ENCODE measurements at places on chromosomes 1 and 21.

DNA sequence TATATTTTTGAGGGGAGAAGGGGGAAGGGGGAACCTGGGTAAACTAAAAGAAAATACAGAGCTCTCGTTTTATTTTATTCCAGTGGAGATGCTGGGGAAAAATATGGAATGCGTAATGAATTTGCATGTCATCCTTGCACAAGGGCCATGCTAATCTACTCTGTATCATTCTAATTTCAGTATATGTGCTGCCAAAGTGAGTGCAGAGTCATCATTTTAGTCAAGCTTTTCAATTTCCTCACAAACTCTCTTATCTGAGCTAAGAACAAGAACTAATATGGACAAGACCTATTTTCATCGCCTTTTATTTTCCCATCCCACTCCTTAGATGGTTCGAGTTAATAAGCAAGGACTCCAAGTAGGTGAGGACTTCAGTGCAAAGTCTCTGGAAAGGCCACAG lies 13.2 kb downstream of the ADORA3 start:
- peaks cover 18% of the 10 kb centered on the region for H3K27me3 ChIP-seq
- H3K4me1 ChIP-seq, result no peaks in the 10 kb centered on the region
- H3K27ac ChIP-seq, result no peak overlapping the region
- no peaks in the 10 kb centered on the region for H3K36me3 ChIP-seq
- no peak overlapping the region for H3K4me3 ChIP-seq

- no peaks in the 10 kb centered on the region for H3K36me3 ChIP-seq
- no peak overlapping the region for H3K27ac ChIP-seq
- no peak for DNase-seq
Measured at GRCh38 chr1:180581635-180582039, 22.9 kb downstream of the OVAAL start.

- no peak for DNase-seq
- no peaks in the 10 kb centered on the region for H3K36me3 ChIP-seq
- H3K27ac ChIP-seq, result no peak overlapping the region
Measured at GRCh38 chr1:7550981-7551380, 220.1 kb upstream of the VAMP3 start.

DNA sequence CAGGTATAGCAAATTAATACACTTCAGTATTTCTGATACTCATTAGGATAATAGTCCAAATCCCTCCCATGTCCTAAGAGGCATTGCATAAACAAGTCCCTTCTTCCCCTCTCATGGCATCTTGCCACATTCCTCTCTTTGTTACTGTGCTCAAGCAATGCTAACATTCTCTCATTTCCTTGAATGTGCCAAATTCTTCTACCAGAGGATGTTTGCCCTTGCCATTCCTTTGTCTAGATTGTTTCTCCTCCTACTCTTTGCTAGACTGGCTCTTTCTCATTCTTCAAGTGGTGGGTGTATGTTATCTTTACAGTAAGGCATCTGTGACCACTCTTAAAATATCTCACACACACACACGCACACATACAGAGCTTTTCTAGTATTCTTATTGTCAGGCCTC lies 621.0 kb upstream of the CXADR start:
- H3K27me3 ChIP-seq, result no peaks in the 10 kb centered on the region
- peaks cover 4% of the 10 kb centered on the region for H3K4me1 ChIP-seq
- DNase-seq, result peak; percentile 88
- H3K36me3 ChIP-seq, result no peaks in the 10 kb centered on the region
- H3K27ac ChIP-seq, result no peak overlapping the region

GRCh38 chr1:179012038-179012437 lies 13.7 kb upstream of the FAM20B start:
- no peak for DNase-seq
- H3K27me3 ChIP-seq, result peaks cover 2% of the 10 kb centered on the region
- no peak overlapping the region for H3K4me3 ChIP-seq
- H3K27ac ChIP-seq, result no peak overlapping the region
- no peaks in the 10 kb centered on the region for H3K4me1 ChIP-seq
- no peaks in the 10 kb centered on the region for H3K36me3 ChIP-seq

- H3K36me3 ChIP-seq, result no peaks in the 10 kb centered on the region
- no peak within 1 kb of the TSS for H3K4me3 ChIP-seq
- H3K27ac ChIP-seq, result no peak within 1 kb of the TSS
- H3K27me3 ChIP-seq, result no peaks in the 10 kb centered on the region
- no peaks in the 10 kb centered on the region for H3K4me1 ChIP-seq
Measured at GRCh38 chr1:171185091-171185490, at the start of gene FMO2. FMO2 (plus strand) TSS chr1:171185300; CDS start chr1:171185714, 414 bp downstream.

DNA sequence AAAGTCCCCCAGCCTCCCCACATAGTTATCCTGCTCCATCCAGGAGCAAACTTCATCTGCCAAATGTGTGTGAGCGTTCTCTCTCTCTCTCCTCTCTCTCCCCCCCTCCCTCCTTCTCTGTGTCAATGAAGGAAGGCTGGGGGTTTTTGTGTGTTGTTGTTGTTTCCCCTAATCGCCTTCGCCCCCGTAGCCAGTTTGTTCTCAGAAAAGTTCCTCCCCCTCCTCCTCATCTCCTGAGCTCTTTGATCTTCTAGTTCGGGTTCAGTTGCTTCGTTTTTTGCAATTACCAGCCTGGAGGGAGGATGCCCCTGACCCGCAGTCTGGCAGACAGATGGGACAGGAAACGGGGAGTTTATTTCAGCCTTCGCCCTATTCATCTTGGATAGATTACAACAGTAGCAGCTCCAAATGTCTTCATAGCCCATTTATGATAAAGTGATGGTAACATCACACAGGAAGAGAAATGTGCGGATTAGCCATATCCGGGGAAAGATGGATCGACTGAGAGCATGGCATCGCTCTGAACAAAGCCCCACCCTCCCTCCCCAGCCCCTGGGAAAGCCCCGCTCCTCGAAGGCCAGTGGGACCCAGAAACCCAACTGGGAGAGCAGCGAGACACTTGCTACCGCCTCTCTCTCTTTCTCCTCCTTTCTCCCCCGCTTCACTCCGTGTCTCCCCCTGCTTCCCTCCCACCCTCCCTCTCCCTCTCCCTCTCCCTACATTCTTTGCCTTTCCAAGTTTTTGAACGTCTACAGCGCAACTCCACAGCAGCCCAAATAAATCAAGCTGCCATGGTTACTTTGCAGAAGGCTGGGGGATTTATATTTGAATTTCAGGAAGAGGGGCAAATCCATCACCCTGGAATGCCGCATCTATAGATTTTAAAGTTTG lies 139.7 kb upstream of the ARHGEF16 start:
- no peak for DNase-seq
- peaks cover 8% of the 10 kb centered on the region for H3K4me1 ChIP-seq

DNA sequence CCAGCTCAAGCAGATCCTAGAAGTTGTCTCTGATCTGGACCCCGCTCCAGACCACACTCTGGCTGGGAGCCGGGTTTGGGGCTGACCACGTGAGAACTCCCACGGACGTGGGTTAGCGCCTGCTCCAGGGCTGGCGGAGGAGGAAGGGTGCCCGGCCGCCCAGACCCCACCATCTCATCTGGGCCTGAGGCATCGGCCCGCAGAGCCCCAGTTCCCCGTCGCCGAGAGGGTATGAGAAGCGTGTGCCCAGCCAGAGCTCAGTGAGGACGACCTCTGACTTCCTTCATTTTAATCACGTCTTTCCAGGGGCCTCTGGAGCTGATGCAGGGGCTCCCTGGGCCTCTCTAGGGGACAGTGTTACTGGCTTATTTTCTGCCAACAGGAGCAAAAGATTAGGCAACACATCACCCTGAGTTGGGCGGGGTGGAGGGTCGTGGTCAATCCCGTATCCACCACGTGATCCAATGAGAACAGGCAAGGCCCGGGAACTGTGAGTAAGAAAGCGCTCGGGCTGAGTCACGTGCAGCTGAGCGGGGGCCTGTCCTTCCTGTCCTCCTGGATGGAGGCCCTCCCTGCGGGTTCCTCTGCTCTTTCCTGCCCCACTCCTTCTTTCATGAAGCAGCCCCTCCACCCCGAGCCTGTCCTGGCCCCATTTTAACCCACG lies 81.1 kb downstream of the SIK1 start:
- H3K27ac ChIP-seq, result peak overlapping the region; percentile 31
- no peak overlapping the region for H3K4me3 ChIP-seq
- H3K36me3 ChIP-seq, result no peaks in the 10 kb centered on the region
- H3K4me1 ChIP-seq, result peaks cover 21% of the 10 kb centered on the region
- DNase-seq, result peak; percentile 50

GRCh38 chr1:115063228-115063901 lies 25.9 kb downstream of the TSPAN2 start:
- peaks cover 19% of the 10 kb centered on the region for H3K4me1 ChIP-seq
- H3K36me3 ChIP-seq, result no peaks in the 10 kb centered on the region
- DNase-seq, result peak; percentile 11
- no peak overlapping the region for H3K4me3 ChIP-seq
- peak overlapping the region; percentile 86 for H3K27ac ChIP-seq

- no peak for DNase-seq
- H3K36me3 ChIP-seq, result no peaks in the 10 kb centered on the region
- no peak overlapping the region for H3K4me3 ChIP-seq
- no peak overlapping the region for H3K27ac ChIP-seq
- H3K27me3 ChIP-seq, result no peaks in the 10 kb centered on the region
- no peaks in the 10 kb centered on the region for H3K4me1 ChIP-seq
Measured at GRCh38 chr1:241775021-241775420, 73.0 kb upstream of the EXO1 start.

GRCh38 chr1:169312084-169312954 lies 55.3 kb downstream of the NME7 start:
- no peaks in the 10 kb centered on the region for H3K27me3 ChIP-seq
- no peaks in the 10 kb centered on the region for H3K4me1 ChIP-seq
- H3K36me3 ChIP-seq, result no peaks in the 10 kb centered on the region
- H3K27ac ChIP-seq, result no peak overlapping the region
- no peak overlapping the region for H3K4me3 ChIP-seq

- peaks cover 7% of the 10 kb centered on the region for H3K4me1 ChIP-seq
- no peak overlapping the region for H3K4me3 ChIP-seq
- H3K27ac ChIP-seq, result no peak overlapping the region
- H3K27me3 ChIP-seq, result no peaks in the 10 kb centered on the region
Measured at GRCh38 chr1:94083681-94084080, 37.3 kb downstream of the ABCA4 start.

Measured in endothelial cell of umbilical vein (primary cell).